ENCODE measurements at places on chromosomes 1 and 21.

DNA sequence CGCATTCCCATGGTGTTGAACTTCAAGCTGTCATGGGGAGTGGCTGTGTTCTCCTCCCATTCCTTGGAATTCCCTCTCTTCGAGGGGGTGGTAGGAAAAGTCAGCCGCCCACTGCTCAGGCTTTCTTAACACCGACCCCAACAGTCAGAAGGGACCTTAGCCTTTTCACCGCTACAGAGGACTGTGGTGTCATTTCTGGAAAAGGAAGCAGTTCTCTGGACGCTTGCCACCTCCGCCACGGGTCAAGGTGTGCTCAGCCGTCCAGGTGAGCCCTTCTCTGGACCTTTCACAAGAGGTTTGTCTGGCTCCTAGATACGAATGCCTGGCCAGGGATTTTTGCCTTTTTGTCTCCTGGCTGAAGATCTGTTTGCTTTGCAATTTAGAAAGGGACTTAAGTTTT lies 31.8 kb downstream of the CLIC6 start:
- no peak for DNase-seq

DNA sequence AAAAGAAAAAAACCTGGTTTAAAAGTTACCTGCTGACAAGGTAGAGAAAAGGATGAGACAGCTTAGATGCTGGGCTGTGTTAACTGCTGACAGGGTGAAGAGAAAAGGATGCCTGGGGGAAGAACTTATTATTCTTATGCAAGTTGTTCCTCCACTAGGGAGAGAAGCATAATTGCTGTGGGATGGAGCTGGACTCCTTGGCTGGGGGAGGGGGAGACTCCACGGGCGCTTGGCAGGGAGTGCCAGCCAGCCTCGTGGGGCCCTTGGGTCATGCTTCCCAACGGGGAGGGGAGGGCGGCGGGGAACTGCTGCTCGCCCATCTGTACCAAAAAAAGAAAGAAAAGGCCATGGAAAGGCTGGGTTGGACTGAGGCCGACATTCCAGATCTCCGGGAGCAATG lies 47.2 kb downstream of the SYCP1 start:
- no peak for DNase-seq

DNA sequence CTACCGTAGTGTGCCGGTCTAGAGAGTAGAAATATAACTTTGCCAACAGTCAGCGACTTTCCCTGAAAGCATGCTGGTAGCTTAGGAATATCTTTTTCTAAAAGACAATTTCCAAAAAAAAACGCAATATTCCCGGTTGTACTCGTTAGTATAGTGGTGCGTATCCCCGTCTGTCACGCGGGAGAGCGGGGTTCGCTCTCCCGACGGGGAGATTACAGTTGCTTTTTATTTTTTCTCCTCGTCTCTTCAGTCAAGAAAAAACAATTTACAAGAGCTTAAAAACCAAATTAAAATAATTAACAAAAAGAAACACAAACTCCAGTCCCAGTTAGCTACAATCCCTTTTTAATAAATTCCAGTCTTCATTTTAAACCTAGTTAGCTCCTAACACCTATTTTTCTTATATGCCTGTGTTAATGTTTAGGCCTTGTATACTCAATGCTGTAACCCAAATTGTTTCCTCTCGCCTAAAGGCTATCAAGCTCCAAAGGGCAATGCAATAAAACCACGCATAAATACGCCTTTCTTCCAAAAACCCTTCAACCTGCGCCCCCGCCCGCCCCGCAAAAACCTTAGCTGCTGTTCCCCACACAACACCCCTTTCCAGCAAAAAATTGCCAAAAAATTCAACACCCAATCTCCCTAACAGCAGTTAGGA lies 7.8 kb downstream of the HSPA6 start:
- no peak for DNase-seq

- peak; percentile 51 for DNase-seq
These were observed 1.5 kb downstream of the ATP8B2 start for GRCh38 chr1:154326546-154327465.

- DNase-seq = no peak
These were observed 27.8 kb upstream of the LRRC3 start for GRCh38 chr21:44427241-44428120.

DNA sequence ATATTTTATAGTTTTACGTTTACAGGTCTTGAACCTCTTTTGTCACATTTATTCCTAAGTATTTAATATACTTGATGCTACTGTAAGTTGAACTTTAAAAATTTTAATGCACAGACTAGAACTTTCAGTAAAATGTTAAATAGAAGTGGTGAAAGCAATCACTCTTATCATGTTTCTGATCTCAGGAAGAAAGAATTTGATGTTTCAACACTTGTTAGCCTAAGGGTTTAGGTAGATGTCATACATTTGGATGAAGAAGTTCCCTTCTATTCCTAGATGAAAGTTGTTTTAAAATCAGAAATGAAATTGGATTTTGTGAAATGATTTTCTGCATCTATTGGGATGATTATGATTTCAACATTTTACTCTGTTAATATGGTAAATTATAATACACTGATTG lies 63.6 kb upstream of the TTLL7 start:
- peak; percentile 13 for DNase-seq

DNA sequence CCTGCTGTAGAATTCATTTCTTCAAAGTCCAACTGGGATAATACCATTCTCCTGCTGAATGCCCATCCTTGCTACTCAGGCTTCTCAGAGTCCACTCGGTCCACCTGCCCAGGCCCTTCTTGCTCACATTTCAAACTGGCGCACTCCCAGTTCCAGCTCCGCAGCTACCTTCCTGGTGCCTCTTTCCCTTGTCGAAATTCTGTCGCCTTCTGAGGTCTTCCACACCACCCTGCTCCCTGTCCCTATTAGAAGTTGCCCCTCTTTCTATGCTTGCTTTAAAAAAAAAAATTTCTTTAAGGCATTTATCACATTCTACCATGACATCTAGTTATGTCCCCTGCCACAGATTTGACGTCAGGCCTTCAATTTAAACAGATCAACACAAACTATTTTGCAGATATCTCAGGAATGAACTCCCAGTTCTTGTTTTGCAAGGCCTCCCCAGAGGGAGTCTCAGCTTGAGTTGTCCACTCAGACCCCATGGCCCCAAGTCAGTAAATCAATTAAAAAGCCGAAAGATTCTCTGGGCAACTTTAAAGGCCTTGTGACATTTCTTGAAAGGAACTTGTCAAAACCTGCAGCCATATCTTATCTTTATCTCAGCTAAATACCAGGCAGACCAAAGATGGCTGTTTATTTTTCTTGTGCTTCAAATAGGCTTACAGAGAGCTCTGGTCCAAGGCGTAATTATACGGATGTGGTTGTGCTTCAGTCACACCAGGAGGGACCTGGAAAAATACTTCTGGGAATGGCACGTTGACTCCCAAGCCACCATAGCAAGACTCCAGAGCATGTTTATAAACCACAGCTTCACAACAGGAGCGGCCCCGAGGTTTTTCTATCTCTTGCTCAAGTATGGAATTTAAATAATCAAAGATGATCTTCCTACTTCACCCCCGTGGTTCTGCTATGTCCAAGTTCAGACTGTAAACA lies 2.2 kb downstream of the FAM89A start:
- no peak for DNase-seq

GRCh38 chr1:57799490-57800115 lies 375.7 kb upstream of the DAB1 start:
- DNase-seq = no peak

GRCh38 chr1:229058111-229058561 lies 212.8 kb upstream of the RAB4A start:
- DNase-seq = no peak

DNA sequence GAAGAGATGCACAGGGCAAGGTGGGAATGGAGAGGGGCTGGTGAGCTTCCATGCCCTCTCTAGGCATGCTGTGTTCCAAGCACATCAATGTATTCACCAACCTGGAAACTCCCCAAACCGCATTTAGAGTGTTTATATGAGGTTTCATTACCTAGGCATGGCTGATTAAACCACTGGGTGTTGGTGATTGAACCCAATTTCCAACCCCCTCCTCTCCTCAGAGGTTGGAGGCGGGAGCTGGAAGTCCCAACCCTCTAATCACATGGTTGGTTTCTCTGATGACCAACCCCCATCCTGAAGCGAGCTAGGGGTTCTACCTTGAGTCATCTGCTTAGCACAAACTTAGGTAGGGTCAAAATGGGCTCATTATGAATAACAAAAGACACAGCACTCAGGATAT lies 3.0 kb upstream of the PPIE start:
- no peak for DNase-seq

GRCh38 chr1:42318601-42319000 lies 16.4 kb downstream of the FOXJ3 start:
- DNase-seq = no peak

GRCh38 chr1:206457408-206458120 lies 12.7 kb upstream of the IKBKE start:
- DNase-seq = peak; percentile 60

DNA sequence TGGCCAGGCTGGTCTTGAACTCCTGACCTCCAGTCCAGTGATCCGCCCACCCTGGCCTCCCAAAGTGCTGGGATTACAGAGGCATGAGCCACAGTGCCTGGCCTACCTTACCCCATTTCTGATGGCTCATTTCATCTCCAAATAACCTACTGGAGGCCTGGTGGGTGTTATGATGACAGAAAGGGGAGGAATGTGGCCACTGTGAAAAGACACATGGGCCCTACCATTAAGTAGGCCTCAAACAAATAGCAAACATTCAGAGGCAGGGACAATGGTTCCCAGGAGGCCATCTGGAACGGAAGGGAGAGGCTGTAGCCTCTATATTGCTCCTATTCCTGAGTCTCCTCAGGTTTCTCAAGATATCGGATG lies 932 bp upstream of the FCRLA start:
- peak; percentile 78 for DNase-seq

DNA sequence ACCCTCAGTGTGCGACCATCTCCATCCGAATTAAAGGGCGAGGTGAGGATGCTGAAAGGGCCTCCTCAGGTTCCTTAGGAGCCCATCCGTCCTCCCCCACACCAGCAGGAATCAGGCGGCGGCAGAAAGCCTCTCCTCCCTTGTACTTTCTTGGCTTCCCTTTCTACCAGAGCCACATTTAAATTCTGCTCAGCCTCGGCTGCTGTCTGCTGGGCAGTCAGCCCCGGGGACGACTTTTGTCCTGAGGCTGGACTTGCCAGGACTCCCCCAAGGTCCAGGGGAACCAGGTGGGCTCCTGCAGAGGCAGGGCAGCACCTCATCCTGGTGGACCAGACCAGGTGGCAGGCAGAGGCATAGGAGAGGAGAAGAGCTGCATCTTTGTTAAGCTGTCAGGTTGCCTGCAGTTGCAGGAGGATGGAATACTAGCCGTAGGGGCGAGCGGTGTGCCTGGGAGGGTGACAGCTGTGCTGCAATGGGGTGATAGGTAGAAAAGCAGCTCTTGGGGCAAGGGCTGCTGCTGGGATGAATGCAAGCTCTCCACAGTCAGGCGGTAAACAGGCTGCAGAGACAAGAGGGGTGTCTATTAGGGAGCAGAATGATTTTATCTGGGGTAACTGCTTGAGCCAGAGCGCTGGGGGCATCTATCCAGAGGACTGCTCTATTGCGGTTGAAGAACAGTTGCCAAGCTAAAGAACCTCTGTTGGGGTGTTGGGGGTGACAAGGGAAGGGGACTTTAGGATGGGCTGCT lies 46.2 kb upstream of the WASF2 start:
- no peak for DNase-seq
